ENCODE measurements at places on chromosomes 12 and 14.
A peak's percentile ranks its signal among the peaks of the same experiment; 100 is the strongest.

DNA sequence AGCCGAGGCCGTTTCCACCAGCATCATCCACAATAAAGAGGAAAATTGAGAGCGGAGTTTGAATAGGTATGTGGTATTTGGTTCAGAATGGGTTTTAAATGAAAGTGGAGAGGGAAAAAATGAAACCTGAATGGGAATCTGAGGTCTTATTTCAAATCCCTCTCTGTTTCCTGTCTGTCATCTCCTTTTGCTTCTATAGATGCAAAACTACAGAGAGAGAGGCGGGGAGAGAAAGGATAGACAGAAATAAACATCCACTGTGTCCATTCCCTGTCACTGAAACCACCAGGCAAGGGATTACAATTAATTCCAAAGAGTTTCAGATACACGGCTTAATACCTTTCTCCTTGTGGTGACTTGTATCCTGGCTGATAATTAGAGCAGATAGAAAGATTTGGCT lies 102.3 kb downstream of the DAD1 start:
- DNase-seq = no peak

- DNase-seq = no peak
Measured at GRCh38 chr12:2151391-2151790, 98.6 kb downstream of the CACNA1C start.

DNA sequence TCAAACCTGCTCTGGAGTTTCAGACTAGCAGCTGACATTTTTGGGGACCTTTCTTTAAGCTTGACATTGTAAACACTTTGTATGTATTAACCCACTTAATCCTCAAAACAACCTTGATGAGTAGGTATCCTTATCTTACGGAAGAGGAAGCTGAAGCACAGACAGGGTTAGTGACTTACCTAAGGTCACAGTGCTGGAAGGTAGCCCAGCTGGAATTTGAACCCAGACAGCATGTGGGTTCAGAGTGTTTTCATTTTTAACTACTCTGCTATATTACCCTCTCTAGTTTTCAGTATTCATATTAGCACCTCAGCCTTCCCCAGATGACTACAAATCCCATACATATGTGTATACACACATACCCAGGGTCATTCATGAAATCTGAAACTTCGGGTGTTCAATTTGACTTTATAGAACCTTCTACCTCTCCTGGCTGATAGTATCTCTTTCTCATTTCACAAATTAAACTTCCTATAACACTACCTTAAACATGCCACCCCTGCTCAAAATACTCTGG lies 13.9 kb downstream of the LPCAT3 start:
- DNase-seq = no peak

- no peak for DNase-seq
Measured at GRCh38 chr12:130288691-130289090, 49.0 kb upstream of the PIWIL1 start.

- DNase-seq = no peak
Measured at GRCh38 chr12:92493816-92494215, 209.0 kb upstream of the PLEKHG7 start.

- no peak for DNase-seq
Measured at GRCh38 chr14:63426838-63427352, 108.2 kb upstream of the GPHB5 start.

- DNase-seq = no peak
Measured at GRCh38 chr12:98572010-98572409, 21.5 kb upstream of the SLC25A3 start.

- no peak for DNase-seq
Measured at GRCh38 chr12:81976661-81977060, 217.5 kb upstream of the PPFIA2 start.

GRCh38 chr14:67719866-67720265 lies 18.2 kb downstream of the RDH12 start:
- no peak for DNase-seq

- no peak for DNase-seq
Measured at GRCh38 chr12:124605150-124605882, 37.9 kb upstream of the NCOR2 start.

DNA sequence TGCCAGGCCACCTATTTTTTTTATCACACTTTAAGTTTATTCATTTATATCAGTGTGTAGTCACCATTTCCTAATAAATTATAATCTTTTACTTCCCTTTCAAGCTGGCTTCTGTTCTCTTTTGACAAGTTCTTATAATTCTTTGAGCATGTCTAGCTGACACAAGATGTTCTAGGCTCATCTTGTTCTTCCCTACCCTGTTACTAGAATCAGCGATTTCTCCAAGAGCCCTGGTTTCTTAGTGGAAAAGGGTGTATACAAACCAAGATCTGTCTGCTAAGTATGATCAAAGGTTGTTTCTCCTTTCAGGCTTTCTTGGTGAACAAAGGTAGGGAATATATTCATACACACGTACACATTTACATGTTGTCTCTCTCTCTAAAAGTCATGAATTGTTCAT lies 51.0 kb downstream of the FGD4 start:
- no peak for DNase-seq

DNA sequence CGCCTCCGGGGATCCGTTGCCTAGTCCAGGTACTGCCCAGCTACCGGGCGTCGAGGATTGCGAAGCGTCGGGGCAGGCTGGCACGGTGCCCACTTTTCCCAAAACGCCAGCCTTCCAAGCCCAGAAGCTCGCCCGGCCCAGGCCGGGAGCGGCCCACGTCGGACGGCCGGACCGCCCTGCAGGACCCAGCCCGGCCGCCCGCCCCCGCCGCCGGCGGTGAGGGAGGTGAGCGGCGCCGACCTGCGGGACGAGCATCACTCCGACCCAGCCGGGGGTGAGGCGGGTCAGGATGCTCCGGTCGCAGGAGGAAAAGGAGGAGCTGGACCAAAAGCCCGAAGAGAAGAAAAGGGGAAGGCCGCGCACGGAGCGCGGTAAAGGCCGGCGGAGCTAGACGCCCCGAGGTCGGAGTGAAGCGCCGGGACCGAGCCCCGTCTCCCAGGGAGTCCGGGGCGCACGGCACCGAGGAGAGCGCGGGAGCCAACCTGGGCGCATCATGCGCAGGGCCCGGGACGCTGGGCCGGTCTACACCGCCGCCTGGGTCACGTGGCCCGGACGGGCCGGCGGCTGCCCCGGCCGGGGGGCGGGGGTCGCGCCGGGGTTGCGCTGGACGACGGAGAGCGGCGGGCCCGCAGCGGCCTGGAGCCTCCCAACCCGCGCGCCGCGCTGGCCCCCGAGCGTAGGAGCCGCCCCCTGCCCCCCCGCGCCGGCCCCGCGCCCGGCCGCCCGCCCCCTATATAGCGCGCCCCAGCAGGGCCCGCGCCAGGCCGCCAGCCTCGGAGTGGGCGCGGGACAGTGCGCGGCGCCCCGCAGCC lies at the start of gene AQP5:
Gene AQP5, plus strand, starts transcription at position 762 of the 812 bp plus-strand sequence. CDS start 146 bp downstream, outside the sequence.
- DNase-seq = no peak

- DNase-seq = no peak
Measured at GRCh38 chr12:55997535-55997859, 421 bp downstream of the SUOX start.

- no peak for DNase-seq
Measured at GRCh38 chr12:38783304-38783703, 122.1 kb downstream of the CPNE8 start.

GRCh38 chr12:77031745-77032144 lies 33.6 kb downstream of the E2F7 start:
- peak; percentile 41 for DNase-seq

GRCh38 chr12:74985293-74985985 lies 224.2 kb downstream of the KCNC2 start:
- no peak for DNase-seq

DNA sequence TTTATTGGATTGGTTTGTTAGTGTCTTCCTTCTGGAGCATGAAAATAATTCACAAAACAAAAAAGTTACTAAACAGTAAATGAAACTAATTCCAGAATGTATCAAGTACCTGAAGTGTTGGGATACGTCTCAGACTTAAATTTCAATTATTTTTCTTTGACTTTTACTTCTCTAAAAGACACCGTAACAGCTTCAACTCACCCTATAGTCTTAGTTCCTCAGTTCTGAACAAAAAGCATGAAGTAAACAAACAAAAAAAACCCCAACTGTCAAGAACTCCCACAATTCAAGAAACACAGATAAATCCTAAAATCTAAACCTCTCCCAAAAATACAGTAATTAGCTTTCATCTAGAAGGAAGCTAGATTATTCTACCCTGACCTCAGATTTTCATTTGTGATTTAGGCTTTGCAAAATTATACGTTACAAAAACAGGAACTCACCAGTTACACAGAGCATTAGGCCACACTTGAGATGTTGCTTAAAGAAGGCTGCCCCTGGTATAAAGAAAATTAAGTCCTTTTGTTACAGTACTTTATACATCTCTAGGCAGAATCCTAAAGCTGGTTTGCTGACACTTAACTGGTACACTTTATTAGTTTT lies 10.2 kb downstream of the HEATR5A start:
- DNase-seq = no peak

- no peak for DNase-seq
Measured at GRCh38 chr12:24822121-24822899, 126.6 kb downstream of the BCAT1 start.

DNA sequence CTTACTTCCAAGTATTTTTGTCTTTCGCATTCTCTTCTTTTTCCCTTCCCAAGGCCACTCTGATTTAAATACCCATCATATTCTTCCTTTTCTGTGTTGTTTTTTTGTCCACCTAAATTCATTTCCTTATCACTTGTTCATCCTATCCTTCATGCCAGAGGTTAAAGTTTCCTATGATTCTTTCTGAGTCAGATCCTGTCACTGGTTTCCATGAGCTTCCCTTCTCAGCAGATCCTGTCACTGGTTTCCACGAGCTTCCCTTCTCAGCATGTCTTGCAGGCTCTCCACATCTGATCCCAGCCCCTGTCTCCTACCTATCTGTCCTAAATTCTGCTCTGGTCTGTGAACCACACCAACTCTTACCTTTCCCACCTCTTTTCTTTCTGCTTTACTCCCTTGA lies 311.8 kb upstream of the RGS6 start:
- peak; percentile 5 for DNase-seq

All from kidney epithelial cell (primary cell).